ENCODE measurements at places on chromosomes 3 and 15. TPM values are rescaled to one million over a fixed set of nuclear protein-coding genes. Genes with fewer than 3 reads are reported as not detected.

GRCh38 chr3:40248591-40248990 is 60.9 kb upstream of the EIF1B start:
- no peak for ATAC-seq

DNA sequence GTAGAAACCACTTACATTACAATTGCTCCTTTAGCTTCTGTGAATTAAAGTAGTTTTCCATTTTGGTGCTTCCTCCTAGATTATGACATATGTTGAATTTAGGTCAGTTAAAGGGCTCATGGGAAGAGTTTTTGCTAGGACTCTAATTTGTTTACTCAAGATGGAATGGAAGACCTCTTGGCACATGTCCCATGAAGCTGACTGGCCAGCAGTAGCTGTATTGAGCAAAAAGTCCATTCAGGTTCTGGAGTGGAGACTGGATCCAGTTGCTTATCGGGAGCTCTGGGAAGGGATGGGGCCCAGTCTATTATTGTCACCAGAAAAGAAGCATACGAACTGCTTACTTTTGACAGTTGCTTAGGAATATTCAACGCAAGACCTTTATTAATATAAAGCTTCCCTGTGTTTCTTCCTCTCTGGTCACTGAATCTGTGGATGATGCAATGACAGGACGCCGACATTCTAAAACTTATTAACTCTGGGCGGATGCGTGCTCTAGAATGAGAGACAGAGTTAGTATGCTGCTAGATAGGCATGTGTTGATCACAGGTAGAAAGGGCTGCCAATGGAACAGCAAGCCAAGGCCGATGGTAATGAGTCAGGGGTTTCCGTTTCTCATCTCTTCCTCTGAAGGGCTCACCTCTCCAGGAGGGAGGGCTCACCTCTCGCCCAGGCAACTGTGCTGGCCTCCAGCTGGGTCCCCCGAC is 155.8 kb downstream of the NR1D2 start:
- no peak for ATAC-seq

GRCh38 chr3:10386121-10386520 is 65.2 kb upstream of the SEC13 start:
- ATAC-seq, result no peak

DNA sequence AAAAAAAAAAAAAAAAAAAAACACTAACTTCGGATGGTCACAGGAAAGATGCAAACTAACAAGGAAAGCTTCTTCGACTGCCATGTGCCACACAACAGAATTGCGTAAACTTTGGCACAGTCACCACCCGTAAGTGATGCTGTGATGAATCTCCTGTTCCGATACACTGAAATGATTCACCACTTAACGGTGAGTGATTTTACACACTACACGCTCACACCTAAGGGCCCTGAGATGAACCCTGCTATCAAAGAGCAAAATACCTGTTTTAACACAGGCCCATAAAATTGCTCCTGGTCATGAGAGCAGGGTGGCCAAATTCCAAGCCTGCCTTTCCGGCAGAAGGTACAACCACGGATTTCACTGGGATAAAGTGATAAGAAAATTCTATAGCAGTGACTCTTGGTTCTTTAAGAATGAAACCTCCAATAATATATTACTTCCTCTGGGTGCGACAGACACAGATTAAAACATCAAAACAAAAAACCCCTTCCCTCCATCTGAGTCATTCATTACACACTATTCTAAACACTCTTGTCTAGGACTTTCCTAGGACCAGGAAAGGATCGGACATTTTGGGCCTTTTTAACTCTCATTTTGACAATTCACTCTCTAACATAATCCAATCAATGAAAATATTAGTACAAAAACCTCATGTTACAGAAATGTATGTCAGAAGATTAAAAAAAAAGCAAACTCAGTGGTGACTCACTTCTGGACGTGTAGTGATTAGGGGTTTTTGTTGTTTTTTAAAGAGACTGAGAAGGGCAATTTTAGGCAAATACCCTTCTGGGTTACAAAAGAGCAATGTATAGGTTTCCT is 28.3 kb downstream of the LRIG1 start:
- no peak for ATAC-seq

DNA sequence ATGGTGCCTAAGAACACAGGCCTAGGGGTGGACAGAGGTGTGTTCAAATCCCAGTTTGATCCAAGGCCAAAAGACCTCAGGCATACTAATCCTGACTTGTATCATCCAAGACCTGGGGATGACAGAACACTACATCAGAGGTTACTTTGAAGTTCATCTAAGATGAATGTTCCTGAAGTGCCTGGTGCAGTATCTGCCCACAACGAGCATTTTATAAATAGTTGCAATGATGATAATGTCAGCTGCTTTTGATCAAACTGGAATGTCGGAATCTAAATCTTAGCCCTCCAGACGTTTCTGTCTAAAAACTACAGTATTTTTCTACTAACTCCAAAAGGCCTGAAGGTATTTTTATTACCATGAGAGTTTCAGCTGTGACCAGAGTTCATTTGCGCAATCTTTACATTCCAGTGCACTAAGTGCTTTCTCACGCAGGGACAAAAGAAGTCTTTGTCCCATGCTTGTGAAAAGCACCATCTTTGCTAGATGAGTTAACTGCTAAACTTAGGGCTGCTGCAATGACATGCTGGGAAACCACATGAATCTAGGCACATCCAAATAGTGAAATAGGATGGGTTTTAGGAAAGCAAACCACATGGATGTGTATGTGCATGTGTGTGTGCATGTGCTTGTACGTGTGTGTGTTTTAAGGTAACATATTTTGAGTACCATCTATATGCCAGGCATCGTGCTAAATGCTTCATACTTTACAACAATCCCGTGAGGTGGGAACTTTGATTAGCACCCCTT is 18.1 kb downstream of the ANXA2 start:
- no peak for ATAC-seq

GRCh38 chr3:185270262-185270955 is 16.6 kb upstream of the EHHADH start:
- no peak for ATAC-seq

The TMCO5A gene
- not detected for total RNA-seq

The SCAANT1 gene
- total RNA-seq, result not detected

DNA sequence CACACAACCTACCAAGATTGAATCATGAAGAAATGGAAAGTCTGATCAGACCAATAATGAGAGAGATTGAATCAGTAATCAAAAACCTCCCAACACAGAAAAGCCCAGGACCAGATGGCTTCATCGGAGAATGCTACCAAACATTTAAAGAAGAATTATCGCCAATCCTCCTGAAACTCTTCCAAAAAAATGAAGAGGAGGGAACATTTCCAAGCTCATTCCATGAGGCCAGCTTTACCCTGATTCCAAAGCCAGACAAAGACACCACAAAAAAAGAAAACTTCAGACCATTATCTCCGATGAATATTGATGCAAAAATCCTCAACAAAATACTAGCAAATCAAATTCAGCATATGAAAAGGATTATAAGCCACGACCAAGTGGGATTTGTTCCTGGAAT is 94.1 kb downstream of the SENP2 start:
- ATAC-seq, result no peak

DNA sequence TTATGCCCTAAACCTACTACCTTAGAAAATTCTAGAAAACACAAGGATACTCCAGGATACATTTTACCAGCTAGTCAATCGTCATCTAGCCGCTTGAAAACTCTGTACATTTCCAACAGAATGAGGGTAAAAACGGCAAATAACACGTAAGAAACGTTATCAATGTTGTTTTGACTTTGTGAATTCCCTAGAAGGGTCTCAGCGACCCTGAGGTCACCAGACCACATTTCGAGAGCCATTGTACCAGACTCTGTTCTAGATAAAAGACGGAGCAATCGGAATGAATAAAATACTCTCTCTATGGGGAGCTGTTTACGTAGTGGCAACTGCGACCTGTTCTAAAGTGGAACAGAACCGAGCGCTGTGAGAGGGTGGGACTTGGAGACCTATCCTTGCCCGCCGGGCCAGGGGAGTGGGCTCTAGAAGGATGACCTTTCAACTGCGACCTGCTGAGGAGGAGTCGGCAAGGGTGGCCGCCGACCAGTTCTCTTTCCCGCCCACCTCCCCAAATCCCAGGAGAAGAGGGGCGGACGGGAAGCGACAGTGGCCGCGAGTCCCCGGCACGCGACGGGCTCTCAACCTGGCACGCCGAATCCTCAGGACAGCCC is 778 bp upstream of the AP4E1 start:
- peak; percentile 50 for ATAC-seq

DNA sequence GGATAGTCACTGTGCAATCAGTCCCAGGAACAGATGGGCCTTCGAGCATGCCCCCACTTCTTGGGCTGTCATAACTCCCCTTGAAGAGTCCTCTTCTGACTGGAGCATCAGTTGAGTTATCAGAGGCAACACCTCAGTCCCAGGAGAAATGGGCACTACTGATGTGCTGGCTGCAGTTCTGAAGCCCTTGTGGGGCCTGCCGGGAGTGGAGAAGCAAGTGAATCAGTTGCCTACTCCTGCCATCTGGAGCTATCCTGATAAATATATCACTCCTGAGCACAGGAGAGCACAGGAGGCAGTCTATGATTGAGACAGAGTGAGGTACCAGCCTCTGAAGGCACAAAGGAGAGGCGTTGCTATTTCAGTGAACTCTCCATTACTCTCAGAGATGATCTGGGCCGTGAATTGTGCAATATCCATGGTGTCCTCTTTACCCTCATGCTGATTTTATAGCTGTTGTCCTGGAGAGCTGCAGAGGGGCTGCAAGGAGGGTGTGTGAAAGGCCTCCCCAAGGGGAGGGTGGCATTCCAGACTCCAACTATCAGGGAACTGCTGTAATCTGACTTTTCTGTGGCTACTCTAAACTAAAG is 344.2 kb upstream of the ROPN1 start:
- ATAC-seq, result no peak

The DLEC1 gene
- total RNA-seq, result 0.78 TPM

The BBX gene
- 80.3 TPM for total RNA-seq

DNA sequence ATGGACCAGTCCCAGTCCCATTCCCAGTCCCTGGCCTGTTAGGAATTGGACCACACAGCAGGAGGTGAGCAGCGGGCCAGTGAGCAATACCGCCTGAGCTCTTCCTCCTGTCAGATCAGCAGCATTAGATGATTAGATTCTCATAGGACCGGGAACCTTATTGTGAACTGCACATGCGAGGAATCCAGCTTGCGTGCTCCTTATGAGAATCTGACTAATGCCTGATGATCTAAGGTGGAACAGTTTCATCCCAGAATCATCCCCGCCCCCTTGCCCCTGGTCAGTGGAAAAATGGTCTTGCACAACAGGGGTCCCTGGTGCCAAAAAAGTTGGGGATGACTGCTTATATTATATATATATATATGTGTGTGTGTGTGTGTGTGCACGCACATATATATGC is 63.1 kb downstream of the IFT57 start:
- no peak for ATAC-seq

The ATP2B2 gene
- total RNA-seq, result 0.30 TPM

DNA sequence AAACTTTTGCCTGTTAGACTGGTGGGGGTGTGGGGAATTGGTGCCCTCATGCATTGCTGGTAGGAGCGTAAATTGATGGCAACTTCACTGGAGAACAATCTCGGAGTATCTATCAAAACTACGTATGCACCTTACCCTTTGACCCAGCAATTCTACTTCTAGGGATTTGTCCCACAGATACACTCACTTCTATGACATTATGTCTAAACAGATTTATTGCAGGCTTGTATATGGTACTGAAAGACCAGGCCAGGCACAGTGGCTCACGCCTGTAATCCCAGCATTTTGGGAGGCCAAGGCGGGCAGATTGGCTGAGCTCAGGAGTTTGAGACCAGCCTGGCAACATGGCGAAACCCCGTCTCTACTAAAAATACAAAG is 30.3 kb downstream of the PPCDC start:
- no peak for ATAC-seq

DNA sequence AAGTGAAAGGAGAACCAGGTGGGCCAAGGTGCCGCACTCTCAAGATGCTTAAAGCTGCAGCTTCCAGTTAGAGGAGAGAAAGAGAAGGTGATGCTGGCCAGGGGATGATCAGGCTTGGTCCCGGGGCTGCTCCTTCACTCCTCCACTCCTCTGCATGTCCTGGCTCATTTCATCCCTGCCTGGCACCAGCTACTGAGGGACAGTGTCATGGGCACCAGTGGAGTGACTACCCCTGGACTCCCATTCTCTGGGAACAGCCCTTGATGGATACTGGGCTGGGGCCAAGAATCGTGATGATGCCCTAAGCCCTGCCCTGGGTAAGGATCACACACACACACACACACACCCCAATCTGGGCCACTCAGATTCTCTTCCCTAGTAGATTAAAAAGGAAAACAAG is 243.7 kb downstream of the UACA start:
- ATAC-seq, result no peak

GRCh38 chr3:45488591-45488990 is 100.2 kb downstream of the LARS2 start:
- ATAC-seq, result no peak

The NT5DC2 gene
- total RNA-seq, result 69.5 TPM

DNA sequence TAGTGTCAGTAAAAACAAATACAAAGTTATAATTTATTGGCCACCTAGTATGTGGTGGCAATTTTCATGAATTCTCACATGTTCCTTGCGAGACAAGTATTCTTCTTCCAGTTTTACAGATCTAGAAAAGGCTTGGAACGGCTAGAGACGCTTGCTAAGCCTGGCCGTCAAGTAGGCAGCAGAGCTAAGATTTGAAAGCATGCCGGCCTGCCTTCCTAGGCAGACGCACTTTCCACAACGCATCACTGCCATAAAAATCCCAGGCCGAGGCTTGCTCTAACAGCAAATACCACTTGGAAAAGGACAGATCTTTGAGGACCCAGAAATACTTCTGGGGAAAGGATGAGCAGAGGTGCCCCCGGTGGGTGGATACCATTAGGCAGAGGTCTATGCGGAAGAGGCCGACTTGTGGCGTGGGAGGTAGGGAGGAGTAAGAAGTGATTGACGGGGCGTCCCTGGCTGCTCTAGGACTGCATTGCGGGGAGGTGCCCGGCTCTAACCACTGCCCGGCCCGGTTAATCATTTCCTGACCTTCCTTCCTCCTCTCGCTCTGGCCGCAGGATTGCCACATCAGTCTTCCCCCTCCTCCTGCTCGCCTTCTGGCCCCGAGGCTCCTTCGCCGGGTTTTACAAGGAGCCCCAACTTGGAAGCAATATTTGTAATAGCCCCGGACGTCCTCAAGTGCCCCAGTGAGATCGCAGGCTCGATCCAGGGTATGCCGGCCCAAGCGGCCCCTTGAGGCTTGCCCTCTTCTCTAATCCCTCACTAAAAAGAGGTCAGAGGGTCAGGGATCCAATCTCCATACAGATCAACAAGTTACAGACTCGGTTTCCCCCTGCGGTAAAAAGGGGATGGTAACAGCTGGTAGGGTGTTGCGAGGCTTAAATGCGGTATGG is 1.3 kb upstream of the USP3 start:
- peak; percentile 36 for ATAC-seq

DNA sequence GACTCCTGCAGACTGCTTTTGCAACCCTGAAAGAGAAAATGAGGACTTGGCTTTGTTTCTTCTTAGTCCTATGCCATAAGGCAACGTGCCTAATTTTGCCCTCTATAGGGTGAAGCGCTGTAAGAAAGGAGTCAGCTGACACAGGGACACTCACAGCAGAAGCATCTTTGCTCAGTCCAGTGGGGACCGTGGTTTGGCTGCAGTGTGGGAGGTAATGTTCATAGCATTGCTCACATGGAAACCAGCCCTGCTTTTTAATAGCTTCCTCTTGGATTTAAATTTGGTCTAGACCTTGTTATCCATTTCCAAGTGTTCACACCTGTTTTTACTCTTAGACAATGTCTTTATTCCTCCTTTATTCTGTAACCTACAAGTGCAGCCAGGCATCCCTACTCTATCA is 1032.1 kb downstream of the NTRK3 start:
- no peak for ATAC-seq

Measured in gastroesophageal sphincter (tissue), 4 donors.